ENCODE measurements at places on chromosomes 2 and 18.
A peak's percentile ranks its signal among the peaks of the same experiment; 100 is the strongest.

- no peak for DNase-seq
These were observed 20.1 kb downstream of the CEP68 start for GRCh38 chr2:65076345-65076710.

- DNase-seq: no peak
These were observed 25.3 kb downstream of the TRAK2 start for GRCh38 chr2:201425952-201426351.

- peak; percentile 90 for DNase-seq
These were observed 4.0 kb upstream of the MREG start for GRCh38 chr2:216017365-216017764.

DNA sequence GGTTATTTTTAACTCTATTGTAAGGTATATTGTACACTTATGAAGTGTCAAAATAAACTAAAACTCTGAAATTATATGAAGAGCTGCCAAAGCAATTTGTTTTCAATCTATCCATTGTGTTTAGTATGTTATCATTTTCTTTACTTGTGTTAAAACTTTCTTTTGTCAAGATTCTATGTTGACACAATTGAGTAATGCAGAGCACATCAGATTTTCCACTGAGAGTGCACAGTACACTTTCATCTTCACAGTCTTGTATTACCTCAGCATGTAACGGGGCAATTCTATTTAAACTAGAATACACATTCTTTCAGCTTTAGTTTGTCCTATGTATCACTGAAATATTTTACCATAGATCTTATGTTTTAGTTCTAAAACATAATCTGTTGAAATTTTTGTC lies 304.4 kb upstream of the ZC3H15 start:
- DNase-seq: no peak

DNA sequence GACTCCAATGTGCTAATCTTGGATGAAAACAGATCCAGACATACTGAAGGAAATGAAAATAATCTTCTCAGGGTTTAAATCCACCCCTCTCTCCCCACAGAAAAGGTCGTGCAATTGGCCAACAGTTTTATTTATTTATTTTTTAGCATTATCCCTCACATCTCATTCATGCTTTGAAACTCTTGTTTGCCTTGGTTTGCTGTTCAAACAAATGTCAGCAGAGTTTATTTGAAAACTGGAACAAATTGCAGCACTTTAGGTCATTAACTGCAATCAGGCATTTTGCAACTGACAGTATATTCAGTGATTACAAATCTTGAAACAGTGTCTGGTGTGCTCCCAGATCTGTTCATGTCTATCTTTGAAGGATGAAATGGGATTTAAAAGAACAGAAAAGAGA lies 220.6 kb downstream of the SLC4A10 start:
- DNase-seq: no peak

Data from inflammatory macrophage treated with lipopolysaccharide for 4 hours (primary cell).